ENCODE measurements at places on chromosomes 1 and 21.

DNA sequence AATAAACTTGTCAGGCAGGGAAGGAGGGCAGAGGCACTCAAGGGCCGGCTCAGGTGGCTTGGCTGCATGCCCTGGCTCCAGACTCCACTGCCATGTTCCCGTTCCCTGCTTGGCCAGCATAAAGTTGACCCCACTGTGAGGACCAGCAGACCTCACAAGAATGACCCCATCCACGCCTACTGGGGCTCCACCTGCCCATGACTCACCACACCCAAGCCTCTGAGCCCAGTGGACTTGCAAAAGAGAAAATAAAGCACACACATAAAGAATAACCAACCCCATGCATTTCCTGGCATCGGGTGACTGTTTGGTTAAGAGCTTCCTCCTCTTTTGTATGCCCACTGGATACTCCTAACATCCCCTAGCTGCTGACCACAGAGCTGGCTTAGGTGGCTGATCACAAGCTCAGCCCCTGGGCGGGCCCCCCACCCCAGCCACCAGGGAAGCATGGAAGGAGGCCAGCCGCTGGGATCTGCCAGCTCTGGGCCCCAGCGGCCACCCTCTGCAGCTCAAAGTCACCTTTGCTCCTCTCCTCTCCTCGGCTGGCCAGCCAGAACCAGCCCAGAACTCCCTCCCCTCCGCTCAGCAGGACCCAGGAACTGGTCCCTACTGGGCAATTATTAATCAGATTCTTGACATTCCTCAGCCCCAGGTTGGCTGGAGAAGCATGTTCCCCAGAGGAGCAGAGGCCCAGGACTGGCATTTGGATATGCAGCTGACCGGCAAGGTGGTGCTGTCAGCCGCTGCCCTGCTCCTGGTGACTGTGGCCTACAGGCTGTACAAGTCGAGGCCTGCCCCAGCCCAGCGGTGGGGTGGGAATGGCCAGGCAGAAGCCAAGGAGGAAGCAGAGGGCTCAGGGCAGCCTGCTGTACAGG lies at the start of gene KLHDC7A:
KLHDC7A (plus strand) TSS at position 616 of the 875 bp plus-strand sequence; CDS start at position 668, 52 bp downstream.
- no peak for DNase-seq

DNA sequence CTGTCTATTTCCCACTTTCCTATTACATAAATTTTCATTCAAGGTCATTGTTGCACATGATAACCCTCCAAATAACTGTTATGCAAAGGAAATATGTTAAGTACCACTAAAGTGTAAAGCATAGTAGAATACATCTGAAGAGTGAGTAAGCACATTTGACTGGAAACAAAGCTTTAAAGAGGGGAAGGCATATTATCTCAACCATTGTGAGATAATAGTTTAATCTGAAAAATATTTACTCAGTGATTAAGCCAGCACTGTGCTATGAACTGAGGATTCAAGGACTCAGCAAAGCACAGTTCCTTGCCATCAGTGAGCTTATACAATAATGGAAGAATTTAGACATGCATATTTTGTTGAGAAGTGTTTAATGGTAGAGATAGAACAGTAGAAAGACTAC lies 127.4 kb downstream of the HMCN1 start:
- peak; percentile 16 for DNase-seq

- DNase-seq = no peak
These were observed 65.5 kb downstream of the EPHB2 start for GRCh38 chr1:22776035-22776613.

- DNase-seq = no peak
These were observed 23.5 kb downstream of the LAMB3 start for GRCh38 chr1:209628618-209629299.

DNA sequence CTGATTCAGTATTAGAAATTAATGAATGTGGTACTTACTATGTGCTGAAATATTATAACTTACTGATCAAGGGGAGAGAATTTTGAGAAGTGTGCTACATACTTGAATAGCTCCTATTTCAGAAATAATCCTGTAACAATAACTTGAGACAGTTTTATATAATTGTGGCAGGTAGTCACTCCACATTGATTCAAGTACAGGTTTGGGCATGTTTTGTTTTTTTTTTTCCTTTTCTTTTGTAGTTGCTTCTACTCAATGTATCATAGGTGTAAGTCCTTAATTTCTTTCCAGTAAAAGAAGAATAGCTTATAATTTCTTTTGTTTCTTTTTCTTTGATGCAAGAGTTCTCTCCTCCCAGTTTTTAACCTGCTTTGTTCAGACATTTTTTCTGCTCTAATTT lies 86.1 kb upstream of the ADGRL2 start:
- DNase-seq = no peak

DNA sequence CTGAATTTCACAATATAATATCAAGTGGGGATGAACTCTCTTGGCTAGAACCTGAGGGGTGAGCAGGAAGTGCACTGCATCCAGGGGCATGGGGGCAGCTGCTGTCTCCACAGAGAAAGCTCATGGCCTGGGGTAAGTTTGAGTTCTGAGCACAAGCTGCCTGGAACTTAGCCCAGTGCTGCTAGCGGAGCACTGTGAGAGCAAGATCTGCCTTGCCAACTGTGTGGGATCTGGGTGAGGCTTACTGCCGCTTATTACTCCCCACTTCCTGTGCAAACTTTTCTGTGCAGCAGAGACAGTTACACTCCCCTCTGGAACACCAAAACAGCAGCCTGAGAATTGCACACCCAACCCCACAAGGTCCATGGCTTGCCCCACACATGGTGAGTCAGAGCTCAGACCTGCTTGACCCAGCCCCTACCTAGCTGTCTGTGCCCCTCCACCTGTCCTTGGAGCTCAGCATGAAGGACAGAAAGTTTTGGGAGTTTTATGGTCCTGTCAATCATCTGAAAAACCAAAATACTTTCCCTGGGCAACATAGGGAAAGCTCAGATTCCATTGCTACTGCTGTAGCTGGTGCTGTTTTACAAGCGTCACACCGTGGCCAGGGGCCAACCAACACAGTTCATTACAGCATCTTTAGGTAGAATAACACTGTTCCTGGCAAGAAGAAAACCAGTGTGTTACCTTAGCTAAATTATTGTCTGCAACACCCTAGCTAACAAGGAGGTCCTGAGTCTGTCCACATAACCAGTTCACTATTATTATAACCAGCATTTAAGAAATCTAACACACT lies 762.1 kb upstream of the NEGR1 start:
- no peak for DNase-seq

GRCh38 chr1:33094971-33095604 lies 14.1 kb downstream of the AZIN2 start:
- DNase-seq = peak; percentile 76

DNA sequence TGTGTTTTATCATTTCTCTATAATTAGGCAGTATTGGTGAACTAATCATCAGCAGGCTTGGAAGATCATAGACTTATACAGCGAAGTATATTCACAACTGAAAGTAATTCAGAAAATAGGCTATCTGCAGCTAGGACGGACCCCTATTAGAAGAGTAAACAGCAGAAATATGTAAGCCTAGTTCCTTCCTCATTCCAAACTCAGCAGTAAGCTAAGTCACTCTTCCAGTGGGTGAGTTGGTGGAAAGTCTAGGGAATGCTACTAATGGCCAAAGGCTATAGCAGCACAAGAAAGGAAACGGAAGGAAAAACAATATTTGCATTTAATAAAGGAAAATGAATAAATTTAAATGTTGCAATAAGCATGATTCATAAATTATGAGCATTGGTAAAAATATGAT lies 918.1 kb upstream of the TMPRSS15 start:
- no peak for DNase-seq

GRCh38 chr1:8118031-8118451 lies 91.9 kb upstream of the ERRFI1 start:
- DNase-seq = no peak

DNA sequence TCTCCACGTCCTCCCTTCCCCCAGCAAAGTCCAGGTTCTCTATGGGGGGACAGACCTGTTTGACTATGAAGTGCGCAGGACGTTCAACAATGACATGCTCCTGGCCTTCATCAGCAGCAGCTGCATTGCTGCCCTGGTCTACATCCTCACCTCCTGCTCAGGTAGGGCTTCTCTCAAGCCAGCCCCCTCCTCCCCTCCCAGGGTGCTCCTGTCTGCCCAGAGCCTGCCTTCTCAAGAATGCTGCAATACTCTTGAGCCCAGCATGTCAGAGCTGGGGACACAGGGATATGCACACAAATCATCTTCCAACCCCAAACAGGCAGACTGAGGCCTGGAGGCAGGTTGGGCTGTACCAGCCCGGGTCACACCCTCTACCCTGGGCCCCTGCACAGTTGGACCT lies 35.4 kb downstream of the DISP3 start:
- no peak for DNase-seq

DNA sequence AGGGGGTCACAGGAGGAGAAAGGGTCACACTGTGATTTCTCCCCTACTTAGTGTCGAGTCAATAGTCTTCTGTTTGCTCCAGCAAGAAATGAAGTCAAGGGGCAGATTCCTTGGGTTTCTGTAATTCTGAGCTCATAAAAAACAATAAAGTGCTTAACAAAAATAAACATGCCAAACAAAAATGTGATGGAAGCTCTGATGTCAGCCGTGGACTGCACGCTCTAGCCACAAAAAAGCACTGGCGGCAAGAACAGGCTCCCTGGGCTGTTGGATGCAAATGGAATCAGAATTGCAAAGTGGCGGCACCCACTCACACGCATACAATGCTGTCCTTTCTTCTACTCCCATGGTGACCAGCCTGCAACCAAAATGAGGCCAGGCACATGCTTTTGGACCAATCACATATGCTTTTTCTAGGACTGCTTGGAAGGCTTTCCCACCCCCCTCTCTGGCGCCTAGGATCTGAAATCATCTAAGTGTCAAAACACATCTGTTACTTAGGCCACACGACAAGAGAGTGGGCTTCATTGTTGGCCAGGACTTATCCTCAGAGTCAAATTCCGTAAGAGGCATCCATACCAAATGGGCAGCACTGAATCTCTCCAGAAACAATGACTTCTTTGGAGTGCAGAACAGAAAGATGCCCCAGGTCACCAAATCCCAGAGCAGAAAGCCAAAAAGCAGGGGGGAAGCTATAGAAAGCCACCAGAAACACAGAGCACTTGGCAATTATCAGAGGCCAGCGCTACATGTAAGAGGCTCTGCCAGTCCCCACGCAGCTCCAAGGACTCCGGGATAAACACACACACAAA lies 9.2 kb downstream of the C1orf198 start:
- no peak for DNase-seq

GRCh38 chr1:81428998-81429397 lies 371.7 kb upstream of the ADGRL2 start:
- no peak for DNase-seq

- DNase-seq = no peak
These were observed 12.4 kb downstream of the RUNX1 start for GRCh38 chr21:35036465-35037383.

GRCh38 chr1:201774224-201774982 lies 54.6 kb upstream of the IPO9 start:
- DNase-seq = no peak

DNA sequence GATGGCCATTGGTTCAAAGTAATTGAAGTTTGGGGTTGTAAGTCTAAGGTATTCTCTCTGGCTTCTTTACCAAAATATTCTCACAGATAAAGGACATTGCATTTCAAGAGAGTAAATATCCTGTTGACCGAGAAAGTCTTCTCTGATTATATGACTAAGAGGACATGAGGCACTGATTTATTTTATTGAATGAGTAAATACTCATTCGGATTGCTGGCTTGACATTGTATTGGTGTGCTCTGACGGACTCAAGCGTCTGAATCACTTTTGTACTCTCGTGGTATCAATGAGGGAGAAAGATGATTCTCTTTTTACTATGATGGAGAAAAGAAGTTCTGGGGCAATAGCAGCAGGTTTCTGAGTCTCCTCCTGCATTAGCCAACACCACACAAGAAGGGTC lies 205.3 kb upstream of the RRP15 start:
- DNase-seq = no peak

DNA sequence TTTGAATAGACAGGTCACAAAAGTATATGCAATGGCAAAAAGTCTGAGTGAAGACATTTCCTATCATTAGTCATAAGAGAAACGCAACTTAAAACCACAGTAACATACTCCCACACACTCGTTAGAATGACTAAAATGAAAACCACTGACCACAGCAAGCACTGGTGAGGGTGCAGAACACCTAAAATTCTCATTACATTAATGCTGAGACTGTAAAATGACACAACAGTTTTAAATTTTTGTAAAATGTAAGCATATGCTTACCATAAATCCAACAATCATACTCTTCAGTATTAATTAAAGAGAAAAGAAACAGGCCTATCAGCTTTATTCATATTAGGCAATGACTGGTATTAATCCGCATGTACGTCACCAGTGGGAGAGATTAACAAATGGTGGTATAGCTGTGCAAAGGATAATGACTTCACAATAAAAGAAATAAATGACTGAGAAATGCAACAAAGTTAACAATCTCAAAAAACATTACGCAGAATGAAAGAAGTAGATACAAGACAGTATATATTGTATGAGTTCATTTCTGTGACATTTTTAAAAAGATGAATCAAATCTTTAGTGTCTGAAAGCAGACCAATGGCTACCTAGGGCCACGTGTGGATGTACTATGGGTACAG lies 253.5 kb downstream of the AKT3 start:
- no peak for DNase-seq

DNA sequence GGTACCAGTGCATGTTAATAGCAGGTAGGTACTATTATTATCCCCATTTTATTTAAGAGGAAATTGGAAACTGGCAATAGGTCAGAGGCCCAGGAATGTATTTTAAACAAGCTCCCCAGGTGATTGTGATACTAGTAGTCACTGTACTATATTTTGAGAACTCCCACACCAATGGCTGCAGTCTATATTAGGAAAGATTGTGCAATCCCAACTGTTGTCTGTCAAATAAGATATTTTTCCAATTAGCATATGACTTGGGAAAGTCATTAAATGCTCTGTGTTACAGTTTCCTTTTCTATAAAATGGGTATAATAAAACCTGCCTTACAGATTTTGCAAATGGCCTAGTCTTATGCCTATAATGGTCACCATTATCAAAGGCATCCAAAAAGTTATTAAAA lies 94.2 kb upstream of the DMRTA2 start:
- DNase-seq = no peak

DNA sequence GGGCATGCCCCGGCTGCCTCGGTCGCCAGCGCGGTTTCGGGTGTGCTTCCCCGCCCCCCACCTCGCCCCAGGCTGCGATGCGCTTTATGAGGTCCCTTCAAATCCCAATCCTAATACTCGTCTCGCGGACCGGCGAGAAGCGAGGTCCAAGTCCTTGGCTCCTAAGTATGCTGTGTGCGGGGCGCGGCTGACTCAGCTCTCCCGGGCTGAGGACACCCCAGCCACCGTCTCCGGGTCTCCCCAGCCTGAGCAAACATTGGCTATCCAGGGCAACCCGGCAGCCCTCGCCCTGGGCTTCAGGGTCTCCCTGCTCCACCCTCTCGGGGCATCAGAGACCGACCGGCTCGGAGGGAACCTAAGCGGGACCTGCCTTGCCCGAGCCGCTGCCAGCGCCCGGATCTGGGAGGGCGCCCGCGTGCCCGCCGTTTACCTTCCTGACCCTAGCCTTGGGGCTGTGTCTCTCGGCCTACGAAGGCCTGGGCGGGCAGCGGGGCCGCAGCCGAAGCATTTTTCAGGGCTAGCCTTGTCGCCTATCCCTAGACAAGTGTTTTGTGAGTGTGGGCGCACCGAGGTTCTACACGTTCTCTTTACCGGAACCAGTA lies 1.2 kb downstream of the ITPKB start:
- DNase-seq = peak; percentile 58

Measured in NCI-H2081 (cell line).